B cell (primary cell): ENCODE measurements at places on chromosomes 7 and 10. TPM values are rescaled to one million over a fixed set of nuclear protein-coding genes. Genes with fewer than 3 reads are reported as not detected.

DNA sequence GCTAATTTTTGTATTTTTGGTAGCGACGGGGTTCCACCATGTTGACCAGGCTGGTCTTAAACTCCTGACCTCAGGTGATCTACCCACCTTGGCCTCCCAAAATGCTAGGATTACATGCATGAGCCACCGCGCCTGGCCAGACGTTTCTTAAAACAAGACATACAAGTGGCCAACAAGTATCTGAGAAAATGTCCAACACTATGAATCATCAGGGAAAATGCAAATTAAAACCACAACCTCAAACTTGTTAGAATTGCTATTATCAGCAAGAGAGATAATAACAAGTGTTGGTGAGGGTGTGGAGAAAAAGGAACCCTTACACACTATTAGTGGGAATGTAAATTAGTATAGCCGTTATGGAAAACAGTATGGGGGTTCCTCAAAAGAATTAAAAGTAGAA, 148.6 kb downstream of the SUGCT start:
- DNase-seq = no peak
- no peaks in the 10 kb centered on the region for H3K4me1 ChIP-seq
- no peak overlapping the region for H3K27ac ChIP-seq
- H3K4me3 ChIP-seq = no peak overlapping the region

GRCh38 chr7:522071-522950, 2.7 kb upstream of the PDGFA start:
- H3K27me3 ChIP-seq = no peaks in the 10 kb centered on the region
- peaks cover 33% of the 10 kb centered on the region for H3K4me1 ChIP-seq
- peak; percentile 78 for DNase-seq
- H3K36me3 ChIP-seq = no peaks in the 10 kb centered on the region
- no peak overlapping the region for H3K27ac ChIP-seq

GRCh38 chr10:11498399-11498798, 113.1 kb downstream of the USP6NL start:
- no peak for DNase-seq
- H3K4me1 ChIP-seq = no peaks in the 10 kb centered on the region
- no peak overlapping the region for H3K4me3 ChIP-seq
- peaks cover 65% of the 10 kb centered on the region for H3K36me3 ChIP-seq

DNA sequence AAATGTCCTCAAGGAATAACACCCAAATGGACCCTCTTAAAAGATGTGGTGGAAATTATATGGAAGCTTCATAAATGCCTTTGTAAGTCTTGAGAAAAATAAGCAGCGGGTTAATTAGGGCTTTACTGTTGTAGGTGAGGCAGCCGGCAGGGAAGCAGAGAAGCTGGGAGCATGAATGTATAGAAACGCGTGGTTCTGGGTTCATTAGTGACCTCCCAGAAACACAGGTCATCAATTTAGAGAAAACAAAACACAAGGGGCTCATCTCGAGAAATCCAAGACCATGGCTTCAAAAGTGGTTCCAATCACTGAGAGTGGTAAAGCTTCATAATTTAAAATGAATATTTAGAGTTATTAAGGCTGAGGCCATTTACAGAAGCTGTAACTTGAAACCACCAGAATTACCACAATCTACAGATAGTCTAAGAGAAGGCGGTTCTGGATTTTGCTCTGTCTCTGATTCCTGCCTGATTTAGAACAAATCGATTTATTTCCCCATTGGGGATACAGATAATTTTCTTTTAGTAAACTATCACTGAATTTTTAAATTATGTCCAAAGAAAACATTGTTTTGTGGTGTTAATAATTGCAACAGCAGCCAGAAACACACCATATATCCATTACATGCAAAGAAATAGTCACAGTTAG, 20.7 kb downstream of the GARIN1A start:
- H3K36me3 ChIP-seq = no peaks in the 10 kb centered on the region
- no peak for DNase-seq
- peaks cover 17% of the 10 kb centered on the region for H3K27me3 ChIP-seq
- no peak overlapping the region for H3K4me3 ChIP-seq

- H3K36me3 ChIP-seq = no peaks in the 10 kb centered on the region
- no peak overlapping the region for H3K4me3 ChIP-seq
- H3K27ac ChIP-seq = no peak overlapping the region
Measured at GRCh38 chr10:88048312-88048711, 184.9 kb downstream of the PTEN start.

The TMEM213 gene
- polyA plus RNA-seq = not detected in 2 replicates

The GRM3 gene
- polyA plus RNA-seq = not detected in 2 replicates

The CCDC136 gene
- 1.1 and 2.2 TPM in 2 replicates for polyA plus RNA-seq
